ENCODE measurements at places on chromosomes 11 and 22.
A peak's percentile ranks its signal among the peaks of the same experiment; 100 is the strongest.

DNA sequence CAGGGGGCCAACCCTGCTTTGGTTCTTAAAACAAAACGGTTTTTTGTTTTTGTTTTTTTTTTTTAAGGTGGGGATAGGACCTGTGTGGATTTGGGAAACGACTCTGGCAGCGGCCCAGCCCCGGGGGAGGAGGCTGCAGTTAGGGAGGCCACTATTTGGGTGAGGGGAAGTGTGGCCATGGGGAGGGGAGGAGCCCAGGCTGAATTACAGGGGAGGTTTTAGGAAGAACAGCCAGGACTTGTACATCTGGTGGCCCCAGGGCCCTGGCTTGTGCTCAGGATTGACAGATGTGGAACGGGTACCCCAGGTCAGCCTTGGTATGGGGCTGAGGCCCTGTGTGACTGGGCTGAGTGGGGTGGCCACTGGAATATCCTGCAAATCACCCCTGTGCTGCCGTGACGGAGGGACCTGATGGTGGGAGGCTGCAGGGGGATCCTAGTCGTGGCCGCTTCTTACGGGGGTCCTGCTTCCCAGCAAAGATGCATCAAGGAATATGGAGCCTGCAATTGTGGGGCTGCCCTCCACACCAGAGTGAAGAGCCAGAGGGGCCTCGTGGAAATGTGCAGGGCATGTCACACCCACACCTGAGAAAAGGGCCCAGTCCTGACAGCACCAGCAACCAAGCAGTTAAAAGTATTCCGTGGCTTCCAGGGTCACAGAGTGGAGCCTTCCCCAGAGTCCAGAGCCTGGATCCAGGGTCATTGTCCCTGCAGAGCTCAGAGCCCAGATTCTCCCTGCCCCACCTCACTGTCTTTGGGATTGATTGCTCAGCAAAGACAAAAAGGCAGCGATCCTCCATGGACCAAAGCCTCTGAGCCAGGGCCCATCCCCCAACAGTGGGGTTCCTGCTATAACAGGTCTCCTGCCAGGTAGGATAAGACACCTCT, 55.2 kb upstream of the WNT7B start:
- DNase-seq: peak; percentile 51

DNA sequence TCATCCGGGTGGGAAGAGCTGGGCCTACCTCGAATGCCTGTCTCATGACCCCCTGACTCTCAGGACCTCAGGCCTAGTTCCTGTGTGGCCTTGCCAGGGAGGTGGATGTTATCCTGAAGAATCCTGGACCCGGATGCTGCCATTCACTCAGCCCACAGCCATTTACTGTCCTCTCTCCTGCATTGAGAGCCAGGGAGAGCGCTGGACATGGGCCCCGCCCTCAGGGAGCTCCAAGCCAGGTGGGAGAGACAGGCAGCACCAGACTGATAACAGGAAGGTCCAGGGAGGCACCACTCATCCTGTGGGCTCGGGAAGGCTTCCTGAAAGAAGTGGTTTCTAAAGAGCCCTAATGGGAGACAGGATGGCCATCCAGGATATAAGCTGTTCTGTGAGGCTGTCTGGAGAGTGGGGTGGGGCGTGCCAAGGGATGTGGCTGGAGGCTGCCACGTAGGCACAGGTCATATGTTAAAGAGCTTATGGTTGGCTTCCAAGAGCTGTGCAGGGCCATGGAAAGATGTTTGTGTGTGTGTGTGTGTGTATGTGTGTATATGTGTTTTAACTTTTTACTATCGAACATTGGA, 8.6 kb downstream of the SERPINH1 start:
- no peak for DNase-seq

DNA sequence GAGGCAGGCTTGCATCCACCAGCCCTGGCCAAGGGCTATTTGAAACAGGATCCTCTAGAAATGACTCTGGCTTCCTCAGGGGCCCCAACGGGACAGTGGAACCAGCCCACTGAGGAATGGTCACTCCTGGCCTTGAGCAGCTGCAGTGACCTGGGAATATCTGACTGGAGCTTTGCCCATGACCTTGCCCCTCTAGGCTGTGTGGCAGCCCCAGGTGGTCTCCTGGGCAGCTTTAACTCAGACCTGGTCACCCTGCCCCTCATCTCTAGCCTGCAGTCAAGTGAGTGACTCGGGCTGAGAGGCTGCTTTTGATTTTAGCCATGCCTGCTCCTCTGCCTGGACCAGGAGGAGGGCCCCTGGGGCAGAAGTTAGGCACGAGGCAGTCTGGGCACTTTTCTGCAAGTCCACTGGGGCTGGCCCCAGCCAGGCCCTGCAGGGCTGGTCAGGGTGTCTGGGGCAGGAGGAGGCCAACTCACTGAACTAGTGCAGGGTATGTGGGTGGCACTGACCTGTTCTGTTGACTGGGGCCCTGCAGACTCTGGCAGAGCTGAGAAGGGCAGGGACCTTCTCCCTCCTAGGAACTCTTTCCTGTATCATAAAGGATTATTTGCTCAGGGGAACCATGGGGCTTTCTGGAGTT, 13.3 kb downstream of the IL10RA start:
- no peak for DNase-seq

DNA sequence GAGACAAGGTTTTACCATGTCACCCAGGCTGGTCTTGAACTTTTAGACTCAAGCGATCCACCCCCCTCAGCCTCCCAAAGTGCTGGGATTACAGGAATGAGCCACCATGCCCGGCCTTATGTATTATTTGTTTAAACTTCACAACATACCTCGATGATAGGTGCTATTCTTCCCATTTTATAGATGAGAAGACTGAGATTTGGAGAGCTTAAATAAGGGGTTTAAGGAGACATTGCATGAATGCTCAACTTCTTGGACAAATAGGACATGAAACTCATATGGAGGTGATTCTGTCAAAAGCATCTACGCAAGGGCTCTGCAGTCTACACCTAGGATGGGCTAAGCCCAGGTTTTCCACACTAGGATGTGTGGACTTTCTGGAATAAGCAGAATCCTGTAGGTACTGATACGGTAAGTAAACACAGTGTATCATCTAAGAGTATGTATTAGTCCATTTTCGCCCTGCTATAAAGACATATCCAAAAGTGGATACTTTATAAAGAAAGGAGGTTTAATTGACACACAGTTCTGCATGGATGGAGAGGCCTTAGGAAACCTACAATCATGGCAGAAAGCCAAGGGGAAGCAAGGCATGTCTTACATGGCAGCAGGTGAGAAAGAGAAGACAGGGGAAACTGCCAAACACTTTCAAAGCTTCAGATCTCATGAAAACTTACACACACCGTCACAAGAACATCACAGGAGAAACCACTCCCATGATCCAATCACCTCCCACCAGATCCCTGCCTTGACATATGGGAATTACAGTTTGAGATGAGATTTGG, 62.8 kb upstream of the CAPRIN1 start:
- DNase-seq: no peak

DNA sequence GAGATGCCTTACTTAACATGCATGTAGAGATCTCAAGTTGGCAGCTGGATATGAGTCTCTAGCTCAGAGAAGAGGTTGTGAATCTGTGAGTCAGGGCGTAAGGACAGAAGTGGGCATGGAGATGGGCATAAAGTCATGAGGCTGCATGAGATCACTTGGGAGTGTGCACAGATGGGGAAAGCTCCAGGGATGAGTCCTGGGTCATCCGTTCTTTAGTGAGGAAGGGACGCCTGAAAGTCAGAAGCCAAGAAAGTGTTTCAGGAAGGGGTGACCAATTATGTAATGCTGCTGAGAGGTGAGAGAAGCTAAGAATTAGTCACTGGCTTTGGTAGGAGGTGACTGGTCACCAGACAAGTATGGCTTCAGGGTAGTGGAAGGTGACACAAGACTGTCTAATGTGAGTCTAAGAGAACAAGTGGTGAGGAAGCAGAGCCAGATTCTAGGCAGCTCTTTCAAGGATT, 6.7 kb downstream of the ACP2 start:
- no peak for DNase-seq

DNA sequence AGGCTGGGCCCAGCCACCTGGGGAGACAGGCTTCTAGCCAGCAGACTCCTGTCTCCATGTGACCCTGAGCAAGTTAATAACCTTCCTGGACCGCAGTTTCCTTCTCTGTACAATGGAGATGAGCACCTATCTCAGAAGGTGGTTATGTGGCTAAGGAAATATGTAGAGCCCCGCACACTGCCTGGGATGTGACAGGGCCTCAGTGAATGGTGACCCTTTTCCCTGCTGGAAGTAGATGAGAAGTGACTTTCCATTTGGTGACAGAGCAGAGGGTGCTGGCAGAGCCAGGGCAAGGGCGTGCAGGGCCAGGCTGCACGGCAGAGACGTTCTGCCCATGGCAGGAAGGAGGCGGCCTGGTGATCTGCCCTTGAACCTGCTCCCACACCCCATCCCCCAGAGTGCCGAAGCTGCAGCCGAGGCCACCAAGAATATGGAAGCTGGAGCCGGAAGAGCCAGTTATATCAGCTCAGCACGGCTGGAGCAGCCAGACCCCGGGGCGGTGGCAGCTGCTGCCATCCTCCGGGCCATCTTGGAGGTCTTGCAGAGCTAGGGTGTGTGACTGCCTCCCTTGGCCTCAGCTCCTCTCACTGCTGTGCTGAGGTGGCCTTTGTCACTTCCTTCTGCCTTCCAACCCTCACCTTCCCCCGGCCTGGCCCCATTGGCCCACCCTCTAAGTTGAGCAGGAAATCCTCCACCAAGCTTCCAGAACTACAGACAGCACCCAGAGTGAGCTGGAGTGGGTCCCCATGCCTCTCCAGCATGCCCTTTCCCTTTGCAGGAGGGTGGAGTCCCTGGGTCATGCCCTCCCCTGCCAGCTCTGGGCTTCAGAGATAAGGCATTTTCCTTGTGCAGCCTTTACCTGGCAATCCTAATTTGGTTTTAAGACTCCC, 13.2 kb downstream of the TKFC start:
- DNase-seq: no peak

DNA sequence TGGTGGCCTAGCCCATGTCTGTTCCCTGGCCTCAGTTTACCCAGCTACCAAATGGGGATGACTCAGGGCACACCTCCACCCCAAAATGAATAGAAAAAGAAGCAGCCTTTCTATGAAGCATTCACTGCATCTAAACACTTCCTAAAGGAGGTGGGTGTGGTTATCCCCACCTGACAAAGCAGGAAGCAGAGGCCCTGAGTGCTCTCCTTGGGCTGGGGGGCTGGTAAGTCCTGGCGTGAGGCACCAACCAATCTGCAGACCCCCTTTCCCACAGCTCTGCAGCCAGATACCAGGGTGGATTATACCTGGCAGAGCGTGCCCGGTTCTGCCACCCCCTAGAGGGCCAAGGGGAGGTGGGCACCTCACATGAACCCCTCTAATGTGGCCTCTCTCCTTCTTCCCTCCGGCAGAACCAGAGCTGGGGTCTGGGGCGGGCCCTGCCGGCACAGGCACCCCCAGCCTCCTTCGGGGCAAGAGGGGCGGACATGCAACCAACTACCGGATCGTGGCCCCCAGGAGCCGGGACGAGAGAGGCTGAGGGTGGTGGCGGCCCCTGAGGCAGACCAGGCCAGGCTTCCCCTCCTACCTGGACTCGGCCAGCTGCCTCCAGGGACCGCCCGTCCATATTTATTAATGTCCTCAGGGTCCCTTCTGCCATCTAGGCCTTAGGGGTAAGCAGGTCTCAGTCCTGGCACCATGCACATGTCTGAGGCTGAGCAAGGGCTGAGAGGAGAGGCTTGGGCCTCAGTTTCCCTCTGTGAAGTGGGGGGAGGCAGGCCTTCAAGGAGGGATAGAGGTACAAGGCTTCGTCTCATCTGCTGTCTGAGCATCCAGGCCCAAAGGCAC, 9.2 kb downstream of the RHBDD3 start:
- no peak for DNase-seq

DNA sequence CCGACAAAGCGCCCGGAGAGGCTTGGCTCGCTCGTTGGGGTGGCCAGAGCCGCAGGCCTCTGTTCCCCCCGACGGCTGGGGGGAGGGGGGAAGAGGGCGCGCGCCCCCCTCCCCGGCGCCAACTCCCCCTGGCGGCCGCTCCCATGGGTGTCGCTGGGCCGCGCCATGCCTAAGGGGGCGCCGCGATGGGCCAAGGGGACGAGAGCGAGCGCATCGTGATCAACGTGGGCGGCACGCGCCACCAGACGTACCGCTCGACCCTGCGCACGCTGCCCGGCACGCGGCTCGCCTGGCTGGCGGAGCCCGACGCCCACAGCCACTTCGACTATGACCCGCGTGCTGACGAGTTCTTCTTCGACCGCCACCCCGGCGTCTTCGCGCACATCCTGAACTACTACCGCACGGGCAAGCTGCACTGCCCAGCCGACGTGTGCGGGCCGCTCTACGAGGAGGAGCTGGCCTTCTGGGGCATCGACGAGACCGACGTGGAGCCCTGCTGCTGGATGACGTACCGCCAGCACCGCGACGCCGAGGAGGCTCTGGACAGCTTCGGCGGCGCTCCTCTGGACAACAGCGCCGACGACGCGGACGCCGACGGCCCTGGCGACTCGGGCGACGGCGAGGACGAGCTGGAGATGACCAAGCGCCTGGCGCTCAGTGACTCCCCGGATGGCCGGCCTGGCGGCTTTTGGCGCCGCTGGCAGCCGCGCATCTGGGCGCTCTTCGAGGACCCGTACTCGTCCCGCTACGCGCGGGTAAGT, 1.4 kb downstream of the KCNC1 start:
- peak; percentile 47 for DNase-seq

GRCh38 chr11:121257289-121257688, 35.3 kb upstream of the SC5D start:
- no peak for DNase-seq

GRCh38 chr11:19772480-19772879, 59.8 kb downstream of the NAV2 start:
- no peak for DNase-seq

- DNase-seq: peak; percentile 37
These were observed 120.0 kb upstream of the SYT13 start for GRCh38 chr11:45405916-45406670.

- DNase-seq: peak; percentile 57
These were observed 20.6 kb upstream of the MUC5B start for GRCh38 chr11:1202154-1202775.

Data from upper lobe of right lung (tissue), 1 donor.